ENCODE measurements at places on chromosomes 1 and 21.
A peak's percentile ranks its signal among the peaks of the same experiment; 100 is the strongest.

DNA sequence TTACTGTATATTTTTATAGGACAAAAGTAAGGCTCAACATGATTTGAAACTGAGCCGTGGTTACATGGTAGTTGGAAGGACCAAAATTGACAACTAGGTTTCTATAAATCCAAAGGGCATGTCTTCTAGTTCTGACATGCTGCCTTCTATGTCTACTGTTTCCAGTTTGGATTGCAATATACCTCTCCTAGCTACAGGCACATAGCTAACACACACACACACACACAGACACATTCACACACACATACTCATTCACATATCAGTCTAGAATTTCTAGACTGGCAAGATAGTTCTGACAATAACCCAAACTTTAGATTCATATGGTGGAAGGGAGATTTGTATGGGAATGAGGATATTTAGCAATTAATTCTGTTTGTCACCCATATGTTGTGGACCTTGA, 544.8 kb upstream of the CAMK1G start:
- no peak for DNase-seq

DNA sequence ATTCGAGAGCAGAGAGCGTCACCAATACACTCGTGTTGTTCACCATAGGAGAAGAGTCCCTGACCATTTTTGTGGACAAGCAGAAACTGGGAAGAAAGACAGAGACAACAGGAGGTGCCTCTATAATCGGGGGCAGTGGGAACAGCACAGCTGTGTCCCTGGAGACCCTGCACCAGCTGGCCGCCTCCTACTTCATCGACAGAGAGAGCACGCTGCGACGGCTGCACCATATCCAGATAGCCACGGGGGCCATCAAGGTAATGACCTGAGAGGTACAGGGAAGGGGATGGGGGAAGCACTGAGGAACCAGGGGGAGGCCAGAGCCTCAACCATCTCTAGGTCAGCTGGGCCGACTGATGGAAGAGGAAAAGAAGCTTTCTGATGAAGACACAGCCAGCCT, 86.4 kb downstream of the BRINP2 start:
- DNase-seq: no peak

- no peak for DNase-seq
Observed at GRCh38 chr1:185453496-185454192, 136.6 kb upstream of the IVNS1ABP start.

DNA sequence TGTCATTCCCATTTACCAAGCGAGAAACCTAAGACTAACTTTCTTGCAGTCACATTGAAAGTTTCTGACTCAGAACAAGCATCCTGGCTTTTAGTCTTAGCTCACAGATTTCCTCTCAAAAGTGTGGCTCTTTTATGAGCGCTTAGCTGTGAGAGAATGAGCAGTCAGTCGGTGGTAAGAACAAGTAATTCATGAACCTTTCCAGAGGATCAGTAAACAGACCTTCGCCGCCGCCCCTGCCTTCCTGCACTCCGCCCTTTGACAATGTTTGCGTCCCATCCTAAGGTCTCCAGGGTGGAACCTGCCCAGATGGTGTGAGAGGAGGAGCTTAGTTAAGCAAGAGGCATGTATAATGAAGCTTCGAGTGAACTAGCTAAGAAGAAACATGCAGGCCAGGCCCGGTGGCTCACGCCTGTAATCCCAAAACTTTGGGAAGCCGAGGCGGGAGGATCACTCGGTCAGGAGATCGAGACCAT, 142.4 kb downstream of the GLUL start:
- DNase-seq: no peak

DNA sequence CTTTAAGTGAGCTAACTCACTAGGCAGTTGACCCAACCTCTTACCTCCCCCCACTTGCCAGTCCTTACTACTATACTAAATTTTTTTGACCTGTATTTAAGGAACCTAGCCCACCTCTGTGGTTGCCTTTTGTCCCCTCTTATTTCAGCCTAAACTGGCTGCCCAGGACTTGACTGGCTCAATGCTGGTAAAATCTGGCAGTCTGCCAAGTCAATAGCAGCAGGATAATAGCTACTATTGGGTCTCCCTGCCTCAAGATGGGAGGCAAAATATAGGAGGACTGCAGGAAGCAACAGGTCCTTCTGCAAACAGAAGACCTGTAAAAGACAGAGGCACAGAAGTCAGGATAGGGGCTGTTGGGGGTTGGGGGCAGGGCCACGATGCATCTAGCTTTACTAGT, 144.2 kb upstream of the POGK start:
- no peak for DNase-seq

DNA sequence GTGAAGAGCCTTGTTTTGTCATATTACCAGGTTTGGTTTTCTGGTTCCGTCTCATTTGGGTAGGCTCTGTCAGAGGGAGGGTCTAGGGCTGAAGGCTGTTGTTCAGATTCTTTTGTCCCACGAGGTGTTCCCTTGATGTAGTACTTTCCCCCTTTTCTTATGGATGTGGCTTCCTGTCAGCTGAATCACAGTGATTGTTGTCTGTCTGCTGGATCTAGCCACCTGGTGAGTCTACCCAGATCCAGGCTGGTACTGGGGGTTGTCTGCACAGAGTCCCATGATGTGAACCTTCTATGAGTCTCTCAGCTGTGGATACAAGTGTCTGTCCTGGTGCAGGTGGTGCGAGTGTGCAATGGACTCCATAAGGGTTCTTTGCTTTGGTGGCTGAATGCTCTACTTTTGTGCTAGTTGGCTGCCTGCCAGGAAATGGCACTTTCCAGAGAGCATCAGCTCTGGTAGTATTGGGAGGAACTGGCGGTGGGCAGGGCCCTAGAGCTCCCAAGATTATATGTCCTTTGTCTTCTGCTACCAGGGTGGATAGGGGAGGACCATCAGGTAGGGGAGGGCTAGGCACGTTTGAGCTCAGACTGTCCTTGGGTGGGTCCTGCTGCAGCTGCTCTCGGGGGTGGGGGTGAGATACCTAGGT, 246.0 kb downstream of the RYR2 start:
- no peak for DNase-seq

DNA sequence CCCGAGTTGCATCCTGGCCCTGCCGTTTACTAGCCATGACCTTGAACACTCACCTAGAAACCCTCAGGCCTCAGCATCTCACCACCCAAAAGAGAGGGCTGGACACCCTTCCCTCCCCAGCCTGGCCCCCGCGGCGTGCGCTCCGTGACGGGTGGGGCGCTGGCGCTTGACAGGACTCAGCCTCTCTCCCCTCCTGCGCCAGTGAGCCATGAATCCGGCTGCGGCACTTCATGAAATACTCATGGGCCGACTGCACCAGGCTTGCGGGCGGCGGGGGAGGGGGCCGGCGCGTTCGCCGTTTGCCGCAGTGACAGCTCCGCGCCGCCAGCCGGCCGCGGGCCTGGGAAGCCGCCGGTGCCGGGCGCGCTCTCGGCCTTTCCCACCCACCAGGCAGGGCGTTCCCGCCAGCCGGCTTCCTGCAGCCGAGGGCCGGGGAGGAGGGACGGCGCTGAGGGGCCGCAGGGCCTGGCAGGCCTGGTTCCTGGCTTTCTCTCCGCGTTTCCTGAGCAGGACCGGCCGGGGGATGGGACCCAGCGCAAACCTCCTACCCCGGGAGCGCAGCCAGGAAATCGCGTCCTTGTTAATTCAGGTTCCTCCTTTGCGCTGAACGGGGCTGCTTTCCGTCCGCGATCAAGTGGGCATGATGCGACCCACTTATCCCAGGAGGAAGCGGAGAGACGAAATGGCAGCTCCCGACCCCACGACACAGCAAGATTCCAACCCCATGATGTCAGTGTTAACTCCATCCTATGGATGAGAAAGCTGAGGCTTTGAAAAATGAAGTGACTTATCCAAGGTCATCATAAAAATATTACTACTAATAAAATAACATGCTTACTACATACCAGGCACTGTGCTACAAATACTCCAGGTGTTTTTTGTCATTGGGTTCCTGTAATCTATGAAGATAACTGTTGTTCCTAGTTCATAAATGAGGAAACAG, 9.1 kb upstream of the LUZP1 start:
- DNase-seq: peak; percentile 41

- DNase-seq: no peak
Observed at GRCh38 chr1:62295921-62296491, 23.2 kb downstream of the KANK4 start.

DNA sequence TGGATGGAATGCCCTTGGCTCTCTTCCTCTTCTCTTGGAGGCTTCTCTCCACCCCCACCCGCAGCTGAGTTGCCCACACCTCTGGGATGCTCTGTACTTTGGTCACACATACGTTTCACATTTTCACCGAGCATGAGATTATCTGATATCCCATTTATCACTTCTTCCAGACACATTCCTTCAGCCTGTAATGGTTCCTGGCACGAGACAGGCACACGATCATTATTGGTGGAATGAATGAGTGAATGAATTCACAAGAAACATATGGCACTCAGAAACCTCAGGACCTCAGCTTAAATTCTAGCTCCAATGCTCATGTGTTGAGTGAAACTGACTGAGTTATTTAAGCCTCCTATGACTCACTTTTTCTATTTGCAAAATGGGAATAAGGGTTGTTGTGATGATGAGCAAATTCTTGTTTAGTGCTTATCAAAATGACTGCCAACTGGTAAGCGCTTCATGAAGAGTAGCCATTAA, 242.7 kb upstream of the JUN start:
- no peak for DNase-seq

DNA sequence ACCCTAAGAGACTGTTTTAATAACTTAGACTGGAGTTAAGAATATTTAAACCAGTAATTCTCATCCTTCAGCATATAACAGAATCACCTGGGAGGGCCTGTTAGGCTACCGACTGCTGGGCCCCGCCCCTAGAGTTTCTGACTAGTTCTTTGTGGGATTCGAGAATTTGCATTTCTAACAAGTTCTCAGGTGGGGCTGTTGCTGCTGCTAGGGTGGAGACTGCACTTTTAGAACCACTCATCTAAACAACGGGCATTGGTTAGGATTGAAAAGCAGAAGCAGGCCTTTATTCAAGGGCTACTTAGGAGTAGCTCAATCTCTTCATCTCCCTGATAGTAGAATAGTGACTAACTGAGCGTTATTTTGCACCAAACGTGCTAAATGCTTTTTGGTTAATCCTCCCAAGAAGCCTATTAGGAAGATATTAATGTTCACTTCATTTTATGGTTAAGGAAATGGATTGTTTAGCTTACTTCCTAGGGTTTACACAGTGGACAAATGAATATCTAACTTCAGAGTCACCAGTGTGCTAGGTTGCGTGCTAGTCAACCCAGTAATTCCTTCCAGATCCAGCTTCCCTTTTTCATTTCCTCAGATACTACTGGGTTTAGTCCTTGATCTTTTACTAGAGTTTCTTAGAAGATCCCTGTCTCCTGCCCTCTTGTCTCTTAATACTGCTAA, 31.1 kb upstream of the UAP1 start:
- DNase-seq: peak; percentile 31

Data from NCI-H2107 (cell line).